Foreskin keratinocyte (primary cell): ENCODE measurements at places on chromosomes 2 and 18.

- no peak for DNase-seq
These were observed 1223.1 kb upstream of the ZEB2 start for GRCh38 chr2:145743011-145743410.

DNA sequence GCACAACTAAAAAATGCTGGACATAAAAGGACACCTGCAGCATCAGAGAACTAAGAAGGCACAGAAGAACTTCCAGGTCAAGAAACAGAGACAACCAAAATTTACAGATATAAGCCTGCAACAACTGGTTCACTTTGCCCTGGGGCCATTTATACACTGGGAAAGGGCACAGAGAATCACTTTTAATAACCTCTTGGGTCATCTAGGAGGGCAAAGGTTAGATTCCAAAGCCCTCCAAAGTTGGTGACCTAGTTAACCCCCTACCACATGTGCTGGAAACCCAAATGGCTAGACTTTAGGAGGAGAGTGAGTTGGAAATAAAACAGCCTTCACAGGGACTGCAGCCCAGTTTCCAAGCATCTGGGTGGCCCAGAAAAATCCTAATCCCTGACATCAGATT lies 3.3 kb downstream of the RNU4ATAC start:
- DNase-seq = no peak

DNA sequence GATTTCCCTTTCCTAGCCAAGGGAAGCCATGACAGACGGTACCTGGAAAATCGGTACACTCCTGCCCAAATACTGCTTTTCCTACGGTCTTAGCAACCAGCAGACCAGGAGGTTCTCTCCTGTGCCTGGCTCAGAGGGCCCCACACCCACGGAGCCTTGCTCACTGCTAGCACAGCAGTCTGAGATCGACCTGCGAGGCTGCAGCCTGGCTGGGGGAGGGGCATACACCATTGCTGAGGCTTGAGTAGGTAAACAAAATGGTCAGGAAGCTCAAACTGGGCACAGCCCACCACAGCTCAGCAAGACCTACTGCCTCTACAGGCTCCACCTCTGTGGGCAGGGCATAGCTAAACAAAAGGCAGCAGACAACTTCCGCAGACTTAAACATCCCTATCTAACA lies 6.8 kb upstream of the CD207 start:
- DNase-seq = no peak

DNA sequence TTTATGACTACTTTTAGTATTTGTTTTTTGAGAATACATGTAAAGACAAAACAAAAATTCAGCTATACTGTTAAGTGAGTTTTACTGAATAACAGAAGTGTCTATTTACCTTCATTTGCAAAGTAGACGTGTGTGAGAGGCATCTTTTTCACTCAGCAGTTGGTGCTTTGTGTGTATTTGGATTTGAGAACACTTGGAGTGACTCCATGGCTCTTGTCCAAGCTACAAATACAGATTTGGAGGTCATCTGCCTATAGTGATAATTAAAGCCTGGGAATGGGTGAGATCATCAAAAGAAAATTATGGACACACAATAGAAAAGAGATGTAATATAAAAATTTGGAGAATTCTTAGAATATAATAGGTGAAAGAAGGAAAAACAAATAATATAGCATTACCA lies 6.2 kb downstream of the NAB1 start:
- no peak for DNase-seq

- peak; percentile 14 for DNase-seq
These were observed 334.1 kb upstream of the MYT1L start for GRCh38 chr2:2664989-2665833.

- no peak for DNase-seq
These were observed 180.3 kb downstream of the ZBTB7C start for GRCh38 chr18:48228841-48229240.

DNA sequence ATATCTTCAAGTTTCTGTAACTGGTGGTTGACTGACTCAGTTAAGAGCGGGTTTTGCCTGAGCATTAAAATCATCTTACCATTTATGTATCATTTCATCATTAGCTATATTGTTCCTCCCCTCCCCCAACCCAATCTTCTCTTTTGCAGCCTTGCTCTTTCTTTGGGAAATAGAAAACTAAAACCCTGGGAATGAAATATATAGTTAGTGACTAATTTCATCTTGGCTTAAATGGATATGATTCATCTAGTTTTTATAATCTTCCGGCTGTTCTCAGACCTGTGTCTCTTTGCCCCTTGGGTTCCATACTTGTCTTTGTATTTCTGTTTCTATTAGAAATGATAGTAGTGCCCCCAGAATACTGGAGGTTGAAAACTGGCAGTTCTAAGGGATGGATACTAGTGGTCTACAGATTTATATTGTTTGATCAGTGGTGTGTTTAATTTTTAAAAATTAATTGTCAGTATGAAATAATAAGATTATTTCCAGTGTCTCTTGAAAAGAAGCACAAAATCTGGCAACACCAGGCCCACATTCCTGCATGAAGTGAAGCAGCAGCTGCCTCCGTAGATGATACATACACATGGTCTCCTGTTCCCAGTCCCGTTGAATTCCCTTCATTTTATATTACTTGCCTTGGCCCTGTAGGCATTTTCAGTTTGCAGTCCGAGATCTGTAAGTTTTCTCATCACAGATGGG lies 44.5 kb downstream of the PHLPP1 start:
- DNase-seq = peak; percentile 61

DNA sequence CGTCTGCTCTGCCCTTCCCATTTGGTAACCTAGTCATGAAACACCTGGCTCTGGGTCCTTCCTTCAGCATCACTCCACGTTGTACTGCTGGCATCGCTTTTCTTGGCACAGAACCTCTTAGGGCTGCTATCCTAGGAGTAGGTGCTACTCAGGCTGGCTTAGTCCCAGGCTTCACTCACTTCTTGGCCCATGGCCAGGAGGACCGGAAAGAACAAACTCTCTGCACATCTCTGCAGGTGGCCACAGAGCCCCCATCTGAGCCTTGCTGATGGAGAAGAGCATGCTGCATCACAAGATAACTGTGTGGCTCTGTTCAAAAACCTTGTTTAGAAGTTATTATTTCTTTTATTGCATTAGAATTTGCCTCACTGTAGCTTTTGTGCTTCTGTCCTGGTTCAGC lies 447.2 kb upstream of the TNP1 start:
- no peak for DNase-seq

- no peak for DNase-seq
These were observed 23.6 kb downstream of the INPP5D start for GRCh38 chr2:233083782-233084181.

DNA sequence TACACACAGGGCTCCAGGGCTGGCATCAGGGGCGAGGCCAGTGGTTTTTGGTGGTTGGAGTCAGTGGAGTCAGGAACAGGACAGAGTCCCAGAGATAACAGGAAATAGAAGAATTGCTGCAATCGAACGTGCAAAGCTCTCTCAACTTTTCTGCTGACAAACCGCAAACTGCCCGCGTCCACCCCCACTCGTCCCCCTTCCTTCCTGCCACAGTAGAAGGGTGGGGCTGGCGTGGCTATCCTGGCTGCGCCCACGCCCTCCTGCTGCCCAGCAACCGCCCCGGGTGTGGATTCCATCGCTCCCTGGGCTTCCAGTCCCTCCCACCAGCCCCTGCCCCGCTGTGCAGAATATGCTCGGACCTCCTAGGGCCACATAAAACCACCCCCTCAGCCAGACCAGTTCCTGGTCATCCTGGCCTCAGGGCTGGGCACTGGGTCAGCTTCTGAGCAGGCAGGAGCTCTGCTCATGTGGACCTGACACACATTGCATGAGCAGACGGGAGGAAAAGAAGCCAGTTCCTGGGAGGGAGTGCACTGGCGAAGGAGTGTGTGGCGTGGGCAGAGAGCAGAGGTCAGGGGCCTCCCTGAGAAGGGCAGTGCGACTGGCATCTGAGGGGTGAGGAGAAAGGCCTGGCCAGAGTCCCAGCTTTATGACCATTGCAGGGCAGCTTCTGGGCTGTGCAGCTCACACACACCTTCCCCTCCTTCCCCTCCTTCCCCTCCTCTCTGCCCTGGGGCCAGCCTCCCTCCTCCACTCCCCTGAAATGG lies 85.4 kb upstream of the ATG16L1 start:
- DNase-seq = no peak

DNA sequence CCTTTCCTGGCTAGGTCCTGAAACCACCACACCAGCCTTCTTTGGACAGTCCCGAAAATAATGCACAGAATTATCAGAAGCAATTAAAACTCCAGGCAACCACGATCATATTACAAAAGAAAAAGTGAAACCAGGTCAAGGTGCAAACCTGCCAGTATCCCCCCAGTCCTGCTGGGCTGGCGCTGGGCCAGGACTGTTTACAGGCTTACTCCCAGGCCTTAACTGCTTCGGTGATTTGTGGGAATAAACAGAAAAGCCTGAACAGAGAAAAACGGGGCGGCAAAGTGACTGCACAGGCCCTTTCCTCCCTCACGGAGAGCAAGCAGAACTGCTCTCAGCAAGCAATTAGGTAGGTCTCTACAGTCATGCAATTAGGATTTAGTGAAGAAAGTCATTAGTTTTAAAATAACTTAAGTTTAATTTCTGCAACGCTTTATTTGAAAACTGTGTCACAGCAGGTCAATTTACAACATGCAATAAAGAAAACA lies 1.3 kb downstream of the HDAC4 start:
- no peak for DNase-seq

- no peak for DNase-seq
These were observed 58.1 kb downstream of the SH2D6 start for GRCh38 chr2:85476624-85477023.

GRCh38 chr2:142668420-142668819 lies 209.0 kb upstream of the KYNU start:
- DNase-seq = peak; percentile 68

DNA sequence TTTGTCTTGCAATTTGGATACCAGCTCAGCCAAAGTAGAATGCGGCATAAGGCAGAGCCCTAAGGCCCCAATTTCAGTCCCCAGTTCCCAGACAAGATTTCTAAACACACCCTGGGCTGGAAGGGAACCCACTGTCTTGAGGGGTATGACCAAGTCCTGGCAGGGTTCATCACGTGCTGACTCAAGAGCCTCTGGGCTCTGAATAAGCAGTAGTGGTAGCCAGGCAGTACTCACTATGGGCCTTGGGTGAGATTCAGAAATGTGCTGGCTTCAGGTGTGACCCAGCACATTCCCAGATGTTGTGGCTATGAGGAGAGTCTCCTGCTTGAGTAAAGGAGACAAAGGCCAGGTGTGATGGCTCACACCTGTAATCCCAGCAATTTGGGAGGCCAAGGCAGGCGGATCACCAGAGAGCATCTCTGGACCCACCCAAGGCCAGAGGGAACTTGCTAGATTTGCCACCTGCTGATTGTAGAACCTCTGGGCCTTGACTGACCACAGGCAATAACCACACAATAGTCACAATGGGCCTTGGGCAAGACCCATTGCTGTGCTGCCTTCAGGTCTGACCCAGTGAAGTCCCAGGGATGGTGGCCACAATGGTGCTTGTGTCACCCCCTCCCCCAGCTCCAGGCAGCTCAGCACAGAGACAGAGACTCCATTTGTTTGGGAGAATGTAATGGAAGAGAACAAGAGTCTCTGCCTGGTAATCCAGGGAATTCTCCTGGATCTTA lies 74.9 kb downstream of the ATL2 start:
- DNase-seq = peak; percentile 48

GRCh38 chr2:30266051-30266621 lies 34.8 kb downstream of the LBH start:
- no peak for DNase-seq

GRCh38 chr18:31576670-31577069 lies 15.0 kb upstream of the TTR start:
- DNase-seq = no peak

GRCh38 chr2:237682856-237683670 lies 55.7 kb downstream of the LRRFIP1 start:
- no peak for DNase-seq

DNA sequence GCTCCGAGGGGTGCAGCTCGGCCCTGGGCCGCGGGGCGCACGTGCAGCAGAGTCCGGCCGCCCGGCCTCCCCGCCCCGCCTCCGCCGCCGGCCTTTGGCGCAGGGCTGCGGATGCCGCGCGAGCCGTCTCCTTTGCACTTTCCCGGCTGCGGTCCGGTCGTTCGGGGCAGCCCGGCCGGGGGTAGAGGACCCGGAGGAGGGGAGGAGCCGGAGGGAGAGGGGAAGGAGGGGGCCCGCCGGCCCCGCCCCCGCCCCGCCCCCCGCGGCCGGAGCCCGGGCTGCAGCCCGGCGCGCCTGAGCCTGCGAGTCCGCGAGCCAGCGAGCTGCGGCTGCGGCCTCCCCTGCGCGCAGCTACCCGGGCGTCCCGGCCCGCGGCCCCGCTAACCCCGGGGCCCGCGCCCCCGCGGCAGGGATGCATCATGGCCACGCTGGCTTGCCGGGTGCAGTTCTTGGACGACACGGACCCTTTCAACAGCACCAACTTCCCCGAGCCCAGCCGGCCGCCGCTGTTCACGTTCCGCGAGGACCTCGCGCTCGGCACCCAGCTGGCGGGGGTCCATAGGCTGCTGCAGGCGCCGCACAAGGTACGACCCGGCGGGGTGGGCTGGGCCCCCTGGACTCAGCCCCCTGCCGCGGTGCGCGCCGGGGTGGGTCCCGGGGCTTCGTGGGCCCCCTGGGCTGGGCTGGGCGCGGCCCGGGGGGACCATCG lies at the start of gene FHOD3:
Gene FHOD3, plus strand, starts transcription at position 297 of the 709 bp plus-strand sequence. Its CDS starts 123 bp downstream, at position 420.
- no peak for DNase-seq

GRCh38 chr2:18123577-18123976 lies 245.1 kb downstream of the KCNS3 start:
- DNase-seq = no peak

DNA sequence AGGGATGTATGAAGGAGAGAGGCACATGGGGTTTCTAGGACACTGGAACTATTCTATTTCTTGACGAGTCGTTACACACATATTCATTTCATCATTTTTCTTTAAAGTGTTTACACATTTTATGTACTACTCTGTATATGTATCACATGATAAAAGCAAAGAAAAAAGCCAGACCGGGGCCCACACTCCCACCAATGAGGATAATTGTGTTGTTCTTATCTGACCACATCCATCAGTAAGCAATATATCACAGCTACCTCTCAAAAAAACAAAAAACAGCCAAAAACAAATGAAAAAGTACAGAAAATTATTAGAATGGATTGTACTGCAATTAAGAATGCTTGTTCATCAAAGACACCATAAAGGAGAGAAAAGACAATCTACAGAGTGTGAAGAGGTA lies 14.2 kb upstream of the CNRIP1 start:
- no peak for DNase-seq

- DNase-seq = peak; percentile 98
These were observed 1.7 kb upstream of the PER2 start for GRCh38 chr2:238290091-238290509.

DNA sequence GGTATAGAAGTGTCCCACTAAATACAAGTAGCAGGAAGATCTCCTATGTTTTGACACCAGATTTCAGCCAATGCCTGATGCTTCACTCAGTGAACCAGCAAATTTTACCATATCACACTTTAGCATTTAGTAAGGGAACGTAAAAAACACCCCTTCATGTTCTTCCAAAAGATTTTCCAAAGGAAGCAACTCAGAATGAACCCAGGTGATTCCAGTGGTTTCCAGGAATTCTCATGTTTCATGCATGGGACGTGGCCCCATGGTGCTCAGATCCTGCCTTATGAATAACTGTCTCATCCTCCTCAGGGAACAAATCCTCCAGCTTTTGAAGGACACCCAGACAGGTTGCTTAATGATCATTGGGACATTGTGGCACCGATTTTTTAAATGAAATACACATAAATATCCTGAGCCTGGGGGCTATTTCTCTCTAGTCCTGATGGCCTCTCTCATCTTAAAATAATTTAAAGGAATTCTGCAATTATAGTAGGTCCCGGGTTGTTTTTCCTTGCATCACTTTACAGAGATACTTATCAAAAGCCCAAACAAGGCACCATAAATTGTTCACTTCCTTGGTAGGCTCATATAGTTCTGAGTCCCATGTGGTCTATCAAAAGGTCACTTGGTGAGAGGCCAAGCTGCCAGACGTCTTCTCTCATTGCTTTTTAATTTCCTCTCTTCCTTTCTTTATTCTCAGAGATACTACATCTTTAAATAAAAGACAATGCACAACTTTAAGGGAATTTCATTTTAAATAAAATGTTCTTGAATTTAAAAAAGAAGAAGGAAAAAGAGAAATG lies 261.0 kb downstream of the ZNF516 start:
- no peak for DNase-seq
